Sciatic nerve (tissue), 2 donors: ENCODE measurements at places on chromosomes 4 and X. TPM values are rescaled to one million over a fixed set of nuclear protein-coding genes. Genes with fewer than 3 reads are reported as not detected.

The EVC2 gene
- total RNA-seq, result 12.5 TPM

The NAP1L5 gene
- 7.9 TPM for total RNA-seq

The CYSLTR1 gene
- 5.3 TPM for total RNA-seq

The SULT1E1 gene
- not detected for total RNA-seq

The BEND4 gene
- 0.94 TPM for total RNA-seq

The MECP2 gene
- total RNA-seq, result 85.6 TPM

The MAGEA12 gene
- total RNA-seq, result not detected

The MAEA gene
- 68.6 TPM for total RNA-seq

The CFAP99 gene
- total RNA-seq, result not detected

The ZNF718 gene
- total RNA-seq, result 11.7 TPM

The HSFX2 gene
- 0.71 TPM for total RNA-seq

The LNX1 gene
- total RNA-seq, result 7.9 TPM

The SLC10A4 gene
- total RNA-seq, result not detected

The CXCR3 gene
- total RNA-seq, result 0.31 TPM

The SNCA gene
- total RNA-seq, result 202 TPM

The NAT8L gene
- 8.1 TPM for total RNA-seq

The CXCL6 gene
- total RNA-seq, result 2.8 TPM

The POLN gene
- 7.7 TPM for total RNA-seq

The FAM9C gene
- total RNA-seq, result not detected

The CXCL3 gene
- 6.9 TPM for total RNA-seq

The RHOH gene
- 2.5 TPM for total RNA-seq

The SPATA4 gene
- not detected for total RNA-seq

The AKAP4 gene
- not detected for total RNA-seq

The PAGE5 gene
- total RNA-seq, result not detected

The SSX2 gene
- not detected for total RNA-seq

The RS1 gene
- total RNA-seq, result not detected

The GLOD5 gene
- total RNA-seq, result not detected

The JCHAIN gene
- total RNA-seq, result 13.3 TPM

The DMRTC1 gene
- not detected for total RNA-seq

The GAGE13 gene
- total RNA-seq, result not detected

The TEX13A gene
- not detected for total RNA-seq

The P2RY8 gene
- 2.5 TPM for total RNA-seq

The XAGE1A gene
- total RNA-seq, result not detected

The NUDT11 gene
- 1.9 TPM for total RNA-seq

The ARMCX2 gene
- total RNA-seq, result 49.8 TPM

The PPP1R2C gene
- not detected for total RNA-seq

The ARSD gene
- 20.1 TPM for total RNA-seq

The XPNPEP2 gene
- 6.6 TPM for total RNA-seq

The GPR143 gene
- total RNA-seq, result not detected

The RIPPLY1 gene
- 0.40 TPM for total RNA-seq

The F8A2 gene
- not detected for total RNA-seq

The ATP2B3 gene
- total RNA-seq, result 0.09 TPM

The PDGFRA gene
- 131 TPM for total RNA-seq

The CT45A5 gene
- not detected for total RNA-seq

The IL2 gene
- not detected for total RNA-seq

The PCDH7 gene
- total RNA-seq, result 12.9 TPM

The SCFD2 gene
- 16.3 TPM for total RNA-seq

The ZNF674 gene
- 6.6 TPM for total RNA-seq

The PPP1R3F gene
- total RNA-seq, result 9.9 TPM

The NPY1R gene
- total RNA-seq, result 4.3 TPM
